ENCODE measurements at places on chromosomes 11 and 22. TPM values are rescaled to one million over a fixed set of nuclear protein-coding genes. Genes with fewer than 3 reads are reported as not detected.

The SLN gene
- 2,485 TPM for polyA plus RNA-seq

- H3K4me3 ChIP-seq, result no peak overlapping the region
- no peaks in the 10 kb centered on the region for H3K36me3 ChIP-seq
- no peak for DNase-seq
- no peaks in the 10 kb centered on the region for H3K27me3 ChIP-seq
- H3K27ac ChIP-seq, result no peak overlapping the region
Observed at GRCh38 chr11:130435671-130436070, 7.3 kb upstream of the ADAMTS8 start.

The SMTNL1 gene
- 19.7 TPM for polyA plus RNA-seq

The GGT1 gene
- polyA plus RNA-seq, result 1.3 TPM

DNA sequence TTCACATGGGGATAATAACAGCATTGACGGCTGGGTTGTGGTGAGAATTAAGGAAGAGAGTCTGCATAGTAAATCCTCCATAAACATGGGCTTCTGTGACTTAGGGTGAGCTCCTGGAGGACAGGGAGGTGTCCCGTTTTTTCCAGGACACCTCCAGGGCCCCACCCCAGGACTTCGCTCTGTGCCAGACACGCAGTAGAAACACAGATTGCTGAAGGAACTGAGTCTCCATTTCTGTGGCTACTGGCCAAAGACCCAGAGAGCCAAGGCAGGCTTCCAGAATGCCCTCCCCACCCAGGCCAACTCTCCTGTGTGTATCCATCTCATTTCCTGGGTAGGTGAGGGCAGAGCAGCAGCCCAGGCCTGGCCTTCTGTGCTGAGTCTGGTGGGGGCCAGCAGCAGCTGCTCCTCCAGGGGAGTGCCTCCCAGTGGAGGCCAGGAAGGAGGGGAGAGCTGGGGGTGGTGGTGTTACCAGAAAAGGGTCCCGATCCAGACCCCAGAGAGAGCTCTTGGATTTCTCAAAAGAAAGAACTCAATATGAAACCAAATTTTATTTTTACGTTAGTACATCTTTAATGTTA, 9.5 kb upstream of the RFPL3 start:
- no peak overlapping the region for H3K27ac ChIP-seq
- no peaks in the 10 kb centered on the region for H3K36me3 ChIP-seq
- DNase-seq, result no peak
- no peak overlapping the region for H3K4me3 ChIP-seq

DNA sequence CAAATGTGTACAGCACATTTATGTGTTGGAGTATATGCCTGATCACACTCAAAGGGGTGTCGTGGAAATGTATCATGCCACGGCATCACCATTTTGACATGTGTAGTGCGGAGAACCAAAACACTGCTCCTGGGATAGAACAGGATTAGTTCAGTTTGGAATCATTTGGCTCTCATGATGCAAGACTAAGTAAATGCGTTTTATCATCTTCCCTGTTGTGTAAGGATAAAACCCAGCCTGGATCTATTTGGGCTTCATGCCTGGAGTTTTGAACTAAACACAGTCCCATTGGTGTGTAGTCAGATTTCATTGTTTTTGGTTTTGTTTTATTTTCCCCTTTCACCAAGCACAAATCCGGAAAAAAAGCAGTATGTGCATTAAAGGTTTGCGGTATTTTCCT, 574.3 kb downstream of the NTM start:
- H3K27ac ChIP-seq, result no peak overlapping the region
- no peaks in the 10 kb centered on the region for H3K4me1 ChIP-seq
- H3K4me3 ChIP-seq, result no peak overlapping the region

The OR51B4 gene
- not detected for polyA plus RNA-seq

DNA sequence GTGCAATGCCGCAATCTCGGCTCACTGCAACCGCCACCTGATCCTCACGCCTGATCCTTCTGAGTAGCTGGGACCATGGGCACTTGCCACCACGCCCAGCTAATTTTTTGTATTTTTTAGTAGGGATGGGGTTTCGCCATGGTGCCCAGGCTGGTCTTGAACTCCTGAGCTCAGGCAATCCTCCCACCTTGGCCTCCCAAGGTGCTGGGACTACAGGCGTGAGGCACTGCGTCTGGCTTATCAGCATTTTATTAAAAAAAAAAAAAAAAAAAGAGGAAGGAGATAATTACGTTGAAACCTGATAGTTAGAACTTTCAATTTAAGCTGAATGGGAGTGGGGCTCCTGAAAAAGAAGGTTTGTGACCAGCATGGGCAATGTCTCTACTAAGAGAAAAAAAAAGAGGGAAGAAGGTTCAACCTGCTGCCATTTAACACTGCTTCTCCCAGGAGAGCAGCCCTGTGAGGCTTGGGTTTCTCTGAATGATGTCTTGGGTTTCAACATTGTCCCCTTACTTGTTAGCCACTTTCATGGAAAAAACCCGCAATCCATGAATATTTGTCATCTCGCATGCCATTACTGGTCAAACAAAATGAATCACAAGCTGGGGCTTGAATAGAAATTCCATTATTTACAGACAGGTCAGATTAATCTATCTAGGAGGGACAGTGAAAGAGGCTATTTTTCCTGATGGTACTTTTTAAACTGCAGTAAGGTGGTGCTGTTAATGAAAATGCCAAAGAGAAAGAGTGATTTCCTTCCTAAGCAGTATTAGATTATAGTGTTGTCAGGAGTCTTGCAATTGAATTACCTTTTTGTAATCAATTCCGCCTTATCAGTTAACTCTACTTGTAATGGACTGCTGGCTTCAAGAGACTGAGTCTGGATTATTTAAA, 72.5 kb downstream of the PACS1 start:
- no peaks in the 10 kb centered on the region for H3K27me3 ChIP-seq
- no peaks in the 10 kb centered on the region for H3K4me1 ChIP-seq
- no peaks in the 10 kb centered on the region for H3K36me3 ChIP-seq
- H3K4me3 ChIP-seq, result no peak overlapping the region
- no peak for DNase-seq

The SNX32 gene
- 0.05 TPM for polyA plus RNA-seq

GRCh38 chr11:83162377-83162776, 5.4 kb downstream of the PCF11 start:
- DNase-seq, result no peak
- peaks cover 67% of the 10 kb centered on the region for H3K36me3 ChIP-seq
- H3K4me3 ChIP-seq, result peak overlapping the region; percentile 33
- H3K27ac ChIP-seq, result peak overlapping the region; percentile 13

GRCh38 chr11:78282821-78283220, 94.1 kb downstream of the USP35 start:
- no peaks in the 10 kb centered on the region for H3K36me3 ChIP-seq
- H3K27me3 ChIP-seq, result no peaks in the 10 kb centered on the region
- H3K4me3 ChIP-seq, result no peak overlapping the region
- DNase-seq, result no peak
- no peaks in the 10 kb centered on the region for H3K4me1 ChIP-seq

DNA sequence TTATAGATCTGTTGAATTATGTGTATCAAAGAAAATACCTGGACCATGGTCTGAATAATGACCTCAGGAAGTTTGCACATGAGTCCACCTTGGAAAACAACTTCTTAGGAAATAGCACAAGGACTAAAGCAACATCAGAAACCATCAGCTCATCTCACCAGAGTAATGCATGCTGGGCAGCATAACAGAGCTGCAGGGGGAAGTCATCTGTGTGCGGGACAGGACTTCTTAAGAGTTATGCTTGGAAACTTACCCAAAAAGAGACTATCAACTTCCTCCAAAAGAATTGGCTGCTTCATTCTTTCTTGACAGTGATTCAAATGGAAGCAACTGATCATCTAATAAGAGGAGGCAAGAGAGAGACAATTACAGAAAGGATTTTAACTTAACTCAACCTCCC, 2.5 kb downstream of the OR56B4 start:
- no peaks in the 10 kb centered on the region for H3K36me3 ChIP-seq
- no peak overlapping the region for H3K27ac ChIP-seq
- H3K4me3 ChIP-seq, result no peak overlapping the region
- DNase-seq, result no peak
- no peaks in the 10 kb centered on the region for H3K27me3 ChIP-seq
